ENCODE measurements at places on chromosomes 4 and X.

- no peak for DNase-seq
Measured at GRCh38 chr4:118682928-118683327, 2.3 kb upstream of the METTL14 start.

DNA sequence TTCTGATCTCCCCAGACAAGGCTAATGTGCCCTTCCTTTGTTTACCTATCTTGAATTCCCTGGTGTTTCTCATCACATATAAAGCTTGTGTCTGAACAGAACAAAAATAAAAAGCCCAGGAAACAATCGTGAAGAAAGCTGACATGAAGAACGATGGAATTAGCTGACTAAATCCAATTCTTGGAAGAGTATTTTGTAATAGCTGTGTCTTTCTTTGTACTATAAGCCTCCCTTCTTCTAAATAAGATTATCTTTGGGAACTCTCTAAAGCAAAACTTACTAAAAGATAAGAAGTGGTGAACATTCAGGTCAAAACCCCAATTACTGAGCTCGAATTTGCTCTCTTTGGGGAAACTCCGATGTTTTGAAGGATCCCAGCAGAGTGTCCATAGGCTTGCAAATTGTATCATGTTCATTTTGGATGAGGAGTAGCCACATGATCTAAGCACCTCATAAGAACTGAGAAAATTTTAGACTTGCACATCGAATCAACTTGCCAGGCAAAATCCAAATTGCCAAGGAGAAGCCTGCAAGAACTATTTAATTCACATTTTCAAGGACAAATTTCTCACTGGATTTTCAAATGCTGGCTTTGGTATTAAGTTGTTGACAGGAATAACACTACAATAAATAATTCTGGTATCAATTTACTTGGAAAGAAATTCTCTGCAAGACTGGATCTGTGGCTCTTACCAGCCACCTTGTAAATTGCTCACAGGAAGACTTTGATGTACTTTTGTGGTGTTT, 106.2 kb downstream of the LNX1 start:
- no peak for DNase-seq

DNA sequence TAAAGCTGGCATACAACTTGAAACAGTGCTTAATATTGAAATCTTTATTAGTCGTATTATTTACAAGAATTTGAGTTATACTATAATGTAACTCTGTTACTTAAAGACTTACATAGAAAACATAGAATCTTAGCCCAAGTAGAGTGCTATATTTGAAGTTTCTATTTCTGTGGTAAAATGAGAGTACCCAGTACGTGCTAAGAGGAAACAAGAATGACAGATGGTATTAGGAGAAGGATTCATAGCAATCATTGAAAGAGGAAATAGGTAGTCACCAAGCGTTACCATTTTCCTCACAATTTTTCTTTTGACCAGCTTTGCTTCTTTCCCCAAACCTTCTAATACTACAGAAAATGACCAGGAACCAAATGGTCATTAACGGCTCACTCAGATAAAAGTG, 412.1 kb upstream of the GRIA3 start:
- DNase-seq, result no peak

GRCh38 chr4:89829470-89830138, 7.4 kb downstream of the SNCA start:
- DNase-seq, result no peak

GRCh38 chr4:139265654-139266053, 14.4 kb downstream of the MGARP start:
- DNase-seq, result no peak
